Stimulated activated CD4-positive, alpha-beta T cell treated with anti-CD3 and anti-CD28 coated beads, Interleukin-1b, Interleukin-23, amount 100 ng/mL, for 1 hour (primary cell): ENCODE measurements at places on chromosomes 11 and 22.

DNA sequence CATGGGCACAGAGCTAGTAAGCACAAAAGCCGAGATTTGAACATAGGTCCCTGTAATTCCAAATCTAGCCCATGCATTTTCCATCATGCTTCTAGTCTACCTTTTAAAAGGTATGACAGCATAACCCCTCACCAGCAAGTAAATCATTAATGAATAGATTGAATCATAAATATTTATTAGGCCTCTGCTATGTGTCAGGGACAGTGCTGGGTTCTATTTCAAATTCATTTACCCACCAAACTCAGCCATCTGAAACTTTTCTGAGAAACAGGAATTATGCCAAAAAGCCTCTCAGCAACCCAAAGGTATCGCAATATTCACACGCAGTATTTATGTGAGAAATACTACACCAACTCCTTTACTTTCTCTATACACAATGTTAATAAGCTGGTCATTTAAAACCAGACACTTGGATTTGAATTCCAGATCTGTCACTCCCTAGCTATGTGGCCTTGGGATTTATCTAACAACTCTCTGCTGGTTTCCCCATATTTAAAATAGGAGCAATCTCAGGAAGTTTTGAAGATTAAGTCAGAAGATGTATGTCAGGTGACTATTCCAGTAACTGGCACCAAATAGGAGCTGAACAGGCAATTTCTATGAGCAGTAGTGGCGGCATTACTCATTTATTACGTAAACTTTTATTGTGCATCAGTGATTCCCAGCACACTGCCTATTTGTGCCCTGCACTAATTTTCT, 191.4 kb downstream of the TENM4 start:
- DNase-seq, result no peak

DNA sequence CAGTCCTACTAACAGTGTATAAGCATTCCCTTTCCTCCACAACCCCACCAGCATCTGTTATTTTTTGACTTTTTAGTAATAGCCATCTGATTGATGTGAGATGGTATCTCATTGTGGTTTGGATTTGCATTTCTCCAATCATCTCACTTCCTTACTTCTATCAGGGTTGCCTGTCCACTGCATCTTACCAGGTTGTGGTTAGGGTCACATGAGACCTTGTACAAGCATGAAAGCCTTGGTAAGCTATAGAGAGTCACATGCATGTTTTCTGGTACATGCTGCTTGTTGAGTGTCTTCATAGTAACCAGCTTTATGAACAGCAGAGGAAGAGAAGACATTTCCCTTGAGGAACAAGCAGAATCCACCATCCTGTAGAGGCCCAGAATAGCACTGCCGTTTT, 102.9 kb upstream of the PAX6 start:
- DNase-seq, result no peak

GRCh38 chr11:124717421-124717785, 22.3 kb upstream of the NRGN start:
- DNase-seq, result no peak

DNA sequence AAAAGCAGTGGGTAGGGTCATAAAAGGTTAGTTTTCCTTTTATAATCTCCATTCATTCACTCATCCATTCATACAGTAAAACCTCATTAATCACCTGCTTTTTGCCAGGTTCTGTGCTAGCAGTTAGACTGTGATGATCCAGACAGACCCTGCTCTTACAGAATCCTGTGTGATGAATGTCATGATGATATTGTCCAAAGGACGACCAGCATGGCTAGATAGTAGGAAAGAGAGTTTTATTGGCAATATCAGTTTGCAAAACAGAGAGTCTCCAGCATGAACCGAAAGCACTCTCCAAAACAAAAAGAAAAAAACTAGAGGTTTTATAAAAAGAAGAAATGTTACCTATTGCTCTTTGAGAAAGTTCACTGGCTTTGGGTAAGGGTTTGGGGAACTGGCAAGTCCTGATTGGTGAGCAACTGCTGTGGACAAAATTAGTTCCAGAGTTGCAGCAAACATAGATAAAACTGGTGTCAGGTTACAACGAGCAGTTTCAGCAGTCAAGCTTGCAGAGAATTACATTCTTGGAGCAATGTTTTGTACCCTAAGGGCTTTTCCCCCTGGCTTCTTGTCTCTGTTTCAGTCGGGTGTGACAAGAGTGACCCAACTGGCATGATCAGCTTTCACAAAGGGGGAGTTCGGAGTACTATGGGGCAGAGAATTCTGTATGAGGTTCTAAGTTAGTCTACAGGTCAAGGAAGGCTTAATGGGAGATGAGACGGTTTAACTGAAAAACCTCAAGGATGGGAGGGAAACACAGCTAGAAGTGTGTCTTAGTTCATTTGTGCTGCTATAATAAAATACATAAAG, 58.3 kb downstream of the HSD17B12 start:
- DNase-seq, result no peak

DNA sequence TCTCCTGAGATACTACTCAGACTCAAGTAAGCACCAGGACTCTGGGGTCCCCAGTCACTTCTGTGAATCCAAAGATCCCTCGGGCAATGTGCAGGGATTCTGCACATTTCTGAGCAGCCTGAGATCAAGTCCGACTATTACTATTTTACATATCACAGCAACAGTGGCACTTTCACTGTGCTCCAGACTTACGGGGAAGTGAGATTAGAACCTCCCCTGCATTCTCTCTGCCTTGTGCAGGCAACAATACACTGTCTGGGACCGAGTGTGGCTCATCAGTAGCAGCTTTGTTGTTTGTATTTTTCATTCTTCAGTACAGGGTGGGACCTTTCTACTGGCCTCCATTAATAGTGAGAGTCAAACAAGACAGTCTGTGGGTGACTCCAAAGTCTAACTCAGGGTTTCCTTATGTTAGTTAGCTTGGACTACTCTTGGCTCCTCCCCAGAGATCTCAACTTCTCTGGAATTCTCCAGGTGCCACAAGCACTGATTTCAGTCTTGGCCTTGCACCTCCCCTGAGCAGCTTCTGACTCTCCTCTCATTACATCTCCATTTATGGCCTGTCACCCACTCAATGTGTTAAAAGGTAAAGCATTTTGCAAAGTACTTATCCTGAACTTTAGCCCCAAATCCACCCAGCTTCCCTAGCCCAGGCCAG, 76.2 kb upstream of the TOP3B start:
- DNase-seq, result no peak

DNA sequence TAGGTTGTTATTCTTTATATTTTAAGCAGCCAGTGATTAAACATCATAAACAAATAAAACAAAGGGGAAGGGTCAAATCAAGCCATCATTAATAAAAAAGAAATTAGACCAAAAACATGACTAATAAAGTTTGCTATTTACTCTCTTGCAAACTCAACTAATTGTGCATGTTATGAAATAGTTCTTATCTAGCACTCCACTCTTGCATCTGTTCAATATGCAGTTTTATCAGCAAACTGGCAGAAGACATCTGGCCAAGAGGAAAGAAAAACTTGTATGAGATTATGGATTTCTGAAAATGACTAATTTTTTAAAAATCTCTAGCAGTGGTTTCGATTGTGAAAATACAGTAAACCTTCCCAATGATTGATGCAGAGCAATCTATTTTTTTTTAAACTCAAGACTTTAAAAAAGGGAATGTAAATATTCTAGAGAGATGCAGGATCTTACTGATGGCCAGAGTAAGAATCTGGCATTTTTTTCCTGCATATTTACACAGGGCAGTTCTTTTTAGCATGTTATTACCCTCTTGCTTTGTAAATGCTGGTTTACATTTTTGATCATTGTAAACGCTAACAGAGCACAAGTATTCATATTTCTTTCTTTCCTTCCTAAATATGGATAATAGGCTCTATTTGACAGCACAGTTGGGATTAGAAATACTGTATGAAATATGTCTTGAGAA, 83.3 kb downstream of the GRIA4 start:
- DNase-seq, result no peak

- no peak for DNase-seq
Measured at GRCh38 chr11:46265764-46266163, 11.7 kb upstream of the CREB3L1 start.

- DNase-seq, result no peak
Measured at GRCh38 chr22:25447067-25447685, 117.3 kb upstream of the GRK3 start.

GRCh38 chr11:75557666-75558494, 4.2 kb upstream of the SERPINH1 start:
- no peak for DNase-seq

DNA sequence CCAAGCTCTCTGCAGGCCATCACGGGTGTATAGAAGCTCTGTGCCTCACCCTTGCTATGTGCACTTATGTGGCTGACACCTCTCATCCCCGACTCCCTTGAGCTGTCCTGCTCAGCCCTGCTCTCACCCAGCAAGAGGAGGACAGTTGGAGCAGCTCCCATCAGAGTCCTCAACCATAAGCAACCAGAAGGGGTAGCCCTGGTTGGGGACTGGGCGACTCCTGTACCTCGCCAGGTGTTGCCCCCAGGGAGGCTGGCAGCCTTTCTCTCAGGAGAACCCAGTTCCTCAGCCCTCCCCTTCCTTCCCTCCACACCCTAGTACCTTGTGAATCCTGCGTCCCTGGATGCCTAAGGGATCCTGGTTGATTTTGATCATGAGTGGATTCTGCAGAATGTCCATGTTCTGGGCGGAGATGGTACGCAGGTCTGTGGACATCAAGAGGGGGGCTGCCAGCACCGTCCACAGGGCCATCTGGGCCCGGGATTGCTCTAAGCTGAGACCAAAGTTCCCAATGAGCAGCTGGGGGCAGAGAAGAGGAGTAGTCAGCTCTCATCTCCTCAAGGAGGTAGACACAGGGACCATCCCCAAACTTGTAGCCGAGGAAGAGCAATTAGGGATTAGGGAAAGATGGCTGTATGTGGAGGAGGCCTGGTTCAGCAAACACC, 8.0 kb downstream of the NAGA start:
- DNase-seq, result no peak

DNA sequence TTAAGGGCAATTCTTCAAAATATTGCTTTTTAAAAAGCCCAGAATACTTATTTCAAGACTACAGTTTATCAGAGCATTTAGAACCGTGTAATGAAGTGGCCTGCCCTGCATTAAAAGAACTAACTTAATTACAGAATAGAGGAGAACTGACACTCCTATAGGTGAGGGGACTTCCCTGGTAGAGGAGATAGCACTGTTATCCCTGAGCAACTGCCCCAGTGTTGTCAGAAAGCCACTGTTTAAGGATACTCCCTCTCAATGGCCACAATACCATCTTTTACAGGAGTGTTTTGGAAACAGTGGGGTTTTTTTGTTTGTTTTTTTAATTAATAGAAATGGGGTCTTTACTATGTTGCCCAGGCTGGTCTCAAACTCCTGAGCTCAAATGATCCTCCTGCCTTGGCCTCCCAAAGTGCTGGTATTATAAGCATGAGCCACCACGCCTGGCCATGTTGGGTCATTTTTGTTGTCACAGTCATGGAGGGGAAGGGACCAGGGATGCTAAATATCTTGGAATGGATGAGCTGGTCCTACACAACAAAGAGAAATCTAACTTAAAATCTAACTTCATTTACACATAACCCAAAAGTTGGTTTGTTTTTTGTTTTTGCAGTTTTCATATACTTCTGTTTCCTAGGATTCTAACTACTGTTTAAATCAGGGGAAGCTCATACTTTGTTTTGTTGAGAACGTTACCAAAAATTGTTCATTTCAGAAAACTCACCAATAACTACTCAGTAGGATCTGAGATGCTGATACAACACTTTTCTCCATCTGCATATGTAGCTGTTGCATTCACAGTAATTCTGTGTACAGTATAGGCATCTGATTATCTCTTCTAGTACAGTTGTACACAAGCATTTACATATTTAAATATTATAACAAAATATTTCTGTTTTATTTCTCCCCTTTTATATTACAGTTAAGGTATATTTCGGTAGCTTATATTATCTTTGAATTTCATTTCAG, 8.1 kb downstream of the RPL27A start:
- no peak for DNase-seq

GRCh38 chr11:35138943-35139721, at the start of gene CD44:
TSS of gene CD44 (plus strand) at chr11:35139171. CDS start at chr11:35139304, 133 bp downstream.
- DNase-seq, result peak; percentile 57

GRCh38 chr22:44638971-44639760, 62.8 kb upstream of the PRR5 start:
- no peak for DNase-seq

DNA sequence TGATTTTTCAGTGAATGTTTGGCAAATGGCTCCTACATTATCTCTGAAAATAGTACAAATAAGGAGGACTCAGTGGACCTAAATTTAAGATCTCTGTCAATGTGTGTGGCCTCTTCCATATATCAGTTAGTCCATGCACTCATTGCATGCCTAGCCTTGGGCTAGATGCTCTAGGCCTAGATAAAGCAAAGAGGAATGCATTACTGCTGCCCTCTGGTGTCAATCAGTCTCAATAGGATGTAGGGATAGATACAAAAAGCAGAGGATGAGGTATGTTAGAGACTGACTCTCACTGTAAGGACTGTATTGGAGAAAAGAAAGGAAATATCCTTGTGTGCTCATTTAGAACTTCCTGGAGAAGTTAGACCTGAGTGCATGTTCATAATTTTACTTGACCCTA, 42.0 kb downstream of the MS4A2 start:
- no peak for DNase-seq

DNA sequence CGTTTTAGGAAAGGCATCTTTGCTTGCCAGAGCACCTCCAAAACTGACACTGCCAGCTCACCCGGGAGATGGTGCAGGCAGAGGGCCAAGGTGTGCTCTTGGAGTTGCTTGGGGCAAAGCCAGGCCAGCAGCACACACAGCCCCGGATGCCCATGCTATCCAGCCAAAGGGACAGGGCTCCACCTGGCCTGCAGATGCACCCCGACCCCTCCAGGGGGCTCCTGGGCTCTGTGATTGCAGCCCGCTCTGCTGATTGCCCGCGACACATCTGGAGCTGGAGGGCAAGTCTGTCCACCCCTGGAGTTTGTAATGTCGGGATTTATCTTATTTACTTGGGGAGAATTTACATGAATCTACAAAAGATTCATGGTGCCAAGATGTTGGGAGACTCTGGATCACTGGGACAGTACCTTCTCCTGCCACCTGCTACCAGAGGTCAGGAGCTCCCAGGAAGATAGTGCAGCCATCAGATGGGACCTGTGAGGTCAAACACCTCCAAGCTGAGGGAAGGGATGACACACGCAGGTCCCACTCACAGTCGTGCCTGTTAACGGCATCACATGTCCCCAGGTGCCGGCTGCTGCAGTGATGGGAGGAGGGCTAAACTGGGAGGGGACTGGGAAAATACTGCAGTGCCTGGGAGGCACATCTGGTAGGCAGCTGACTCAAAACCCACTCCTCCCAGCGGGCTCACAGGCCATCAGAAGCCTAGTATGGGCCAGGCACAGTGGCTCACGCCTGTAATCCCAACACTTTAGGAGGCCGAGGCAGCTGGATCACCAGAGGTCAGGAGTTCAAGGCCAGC, 17.2 kb downstream of the CBX7 start:
- DNase-seq, result no peak

DNA sequence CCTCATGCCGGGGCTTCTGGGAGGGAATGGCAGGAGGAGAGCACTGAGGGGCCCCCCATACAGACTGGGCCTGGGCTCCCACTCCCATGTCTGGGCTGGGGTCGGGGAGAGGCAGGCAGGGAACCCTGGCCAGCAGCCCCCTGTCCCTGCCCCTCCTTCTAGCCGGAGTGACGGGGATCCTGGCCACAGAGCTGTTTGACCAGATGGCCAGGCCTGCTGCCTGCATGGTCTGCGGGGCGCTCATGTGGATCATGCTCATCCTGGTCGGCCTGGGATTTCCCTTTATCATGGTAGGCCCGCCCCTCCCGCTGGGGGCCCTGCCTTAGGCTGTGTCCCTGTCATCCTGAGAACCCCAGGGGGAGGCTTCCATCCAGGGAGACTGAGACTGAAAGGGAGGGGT, 10.0 kb upstream of the MIF start:
- DNase-seq, result no peak
